ENCODE measurements at places on chromosomes 1 and 21. TPM values are rescaled to one million over a fixed set of nuclear protein-coding genes. Genes with fewer than 3 reads are reported as not detected.
A peak's percentile ranks its signal among the peaks of the same experiment; 100 is the strongest.

- DNase-seq: no peak
Observed at GRCh38 chr1:192654591-192655251, 18.8 kb downstream of the RGS13 start.

The ASTN1 gene
- 0.32 TPM for total RNA-seq

The MCOLN2 gene
- total RNA-seq: 0.29 TPM

DNA sequence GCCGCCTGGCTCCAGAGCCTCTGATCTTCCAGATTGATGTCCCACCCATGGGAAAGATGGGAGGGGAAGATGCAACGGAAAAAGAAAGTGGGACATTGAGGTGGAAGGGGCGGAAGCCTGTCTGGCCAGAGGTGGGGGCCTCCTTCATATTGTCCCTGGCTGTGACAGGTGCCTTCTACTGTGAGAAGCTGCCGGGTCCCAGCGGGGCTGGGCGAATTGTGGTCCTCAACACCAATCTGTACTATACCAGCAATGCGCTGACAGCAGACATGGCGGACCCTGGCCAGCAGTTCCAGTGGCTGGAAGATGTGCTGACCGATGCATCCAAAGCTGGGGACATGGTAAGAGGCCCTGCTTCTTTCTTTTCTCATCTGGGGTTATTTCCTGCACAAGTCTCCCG lies 5.6 kb upstream of the XKR8 start:
- DNase-seq: no peak

The PTTG1IP gene
- 161 TPM for total RNA-seq

The ATP1A4 gene
- 0.39 TPM for total RNA-seq

DNA sequence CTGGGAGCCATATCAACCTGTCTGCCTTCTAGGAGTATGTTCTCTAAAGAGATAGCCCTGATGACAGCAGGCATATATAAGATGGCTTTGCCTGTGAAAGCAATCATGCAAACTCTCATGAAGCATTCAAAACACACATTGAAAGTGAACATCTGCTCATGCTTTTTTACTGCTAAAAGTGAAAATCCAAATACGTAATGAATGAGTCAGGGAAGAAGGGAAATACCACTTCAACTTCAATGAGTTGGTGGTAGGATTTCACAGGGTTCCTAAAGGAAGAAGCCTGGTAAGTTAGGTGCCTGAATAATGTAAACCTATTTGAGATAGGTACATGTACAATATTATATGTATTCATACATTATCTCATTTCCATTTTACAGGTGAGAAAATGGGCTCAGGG lies 50.5 kb upstream of the SLFNL1 start:
- no peak for DNase-seq

The CATSPERE gene
- total RNA-seq: 0.74 TPM

The GNPAT gene
- 32.9 TPM for total RNA-seq

DNA sequence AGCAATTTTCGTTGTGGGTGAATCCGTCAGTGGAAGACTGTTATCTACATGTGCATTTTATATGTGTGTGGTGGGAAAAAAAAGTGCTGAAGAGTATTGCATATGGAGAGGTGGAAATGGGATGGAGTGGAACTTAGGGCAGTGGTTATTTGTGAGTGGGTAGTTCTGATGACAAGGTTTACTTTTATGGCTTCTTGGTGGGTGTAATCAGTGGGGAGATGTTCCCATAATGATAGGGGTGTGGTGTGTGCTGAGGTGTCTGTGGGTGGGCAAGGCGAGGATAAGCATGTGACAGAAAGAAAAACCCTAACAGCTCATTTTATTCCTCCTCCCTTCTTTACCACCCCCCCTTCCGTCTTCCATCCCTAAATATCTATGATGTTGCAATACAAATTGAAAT lies 288.1 kb downstream of the NUF2 start:
- no peak for DNase-seq

The LRRC53 gene
- not detected for total RNA-seq

GRCh38 chr1:190906206-190906725 lies 428.6 kb upstream of the BRINP3 start:
- no peak for DNase-seq

The ZZZ3 gene
- total RNA-seq: 35.1 TPM

The AQP10 gene
- not detected for total RNA-seq

DNA sequence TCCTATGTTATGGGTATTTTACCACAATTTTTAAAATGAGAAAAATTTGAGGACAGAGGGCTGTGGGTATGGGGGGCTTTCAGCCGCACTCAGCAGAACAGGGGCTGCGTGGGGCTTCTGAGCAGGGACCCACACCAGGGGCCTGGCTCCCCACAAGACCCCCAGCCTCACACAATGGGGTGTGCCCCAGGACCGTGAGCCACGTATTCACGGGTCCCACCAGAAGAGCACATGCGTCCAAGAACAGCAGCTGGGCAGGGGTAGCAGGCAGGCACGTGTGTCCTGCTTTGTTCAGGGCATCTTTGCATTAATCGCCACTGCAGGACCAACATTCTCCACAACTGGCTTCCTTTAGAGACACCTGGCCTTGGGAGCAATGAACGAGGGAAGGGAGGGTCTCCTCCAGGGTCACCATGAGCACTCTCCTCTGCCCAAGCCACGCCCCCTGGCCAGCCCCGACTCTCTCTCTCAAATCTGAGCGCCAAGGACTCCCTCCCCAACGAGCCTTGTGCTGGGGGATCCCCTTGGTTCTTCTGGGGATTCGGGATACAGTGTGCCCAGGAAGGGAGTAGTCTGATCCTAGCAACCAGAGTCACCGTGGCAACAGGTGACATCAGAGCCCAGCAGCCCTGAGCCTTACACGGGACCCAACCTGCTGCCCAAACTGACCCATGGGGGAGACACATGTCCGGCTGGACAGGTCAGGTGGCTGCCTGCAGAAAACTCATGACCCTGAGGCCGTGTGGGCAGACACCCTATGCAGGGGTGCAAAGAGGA lies 7.4 kb upstream of the ARF1 start:
- DNase-seq: peak; percentile 82

DNA sequence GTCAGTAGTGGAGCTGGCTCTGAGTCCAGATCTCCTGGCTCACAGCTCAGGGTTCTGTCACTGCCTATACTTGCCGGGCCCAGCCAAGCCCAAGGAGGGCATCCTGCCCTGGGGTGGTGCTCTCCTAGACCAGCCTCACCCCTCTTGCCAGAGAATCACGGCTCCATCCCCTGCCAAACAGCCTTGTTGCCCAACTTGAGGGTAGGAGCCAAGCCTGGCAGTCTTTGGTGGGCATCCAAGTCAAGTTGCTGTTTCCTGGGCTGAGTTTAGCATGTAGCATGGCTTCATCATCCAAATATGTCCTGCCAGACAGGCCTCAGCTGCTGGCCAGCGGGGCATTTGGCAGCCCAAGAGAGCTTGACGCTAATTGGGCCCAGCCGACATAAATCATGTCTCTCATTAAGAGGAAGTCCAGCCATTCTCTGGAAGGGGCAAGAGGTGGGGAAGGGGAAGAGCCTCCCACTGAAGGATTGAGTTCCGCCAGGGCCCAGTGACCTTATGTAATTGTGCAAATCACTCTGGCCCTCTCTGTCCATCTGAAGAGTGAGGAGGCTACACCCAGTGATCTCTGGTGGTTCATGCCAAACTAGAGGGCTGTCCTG lies 22.6 kb upstream of the TRABD2B start:
- DNase-seq: peak; percentile 87

The EXOSC10 gene
- total RNA-seq: 46.8 TPM

The PPIAL4G gene
- total RNA-seq: not detected

DNA sequence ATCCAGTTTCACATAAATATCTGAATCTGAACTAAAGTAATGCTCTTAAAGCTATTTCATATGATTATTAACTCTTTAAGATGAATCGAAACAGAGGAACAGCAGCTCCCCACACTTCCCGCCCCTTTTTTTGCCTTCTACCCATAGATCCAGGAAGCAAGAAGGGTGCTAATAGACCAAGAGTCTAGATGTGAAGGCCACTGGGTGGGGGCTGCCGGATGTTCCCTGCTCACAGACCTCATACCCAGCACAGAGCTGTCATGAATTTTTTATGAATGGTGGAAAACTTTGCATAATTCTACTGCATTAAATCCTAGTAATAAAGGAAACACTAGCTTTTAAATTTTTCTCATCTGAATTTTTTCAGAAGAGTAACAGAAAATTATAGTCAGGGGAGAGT lies 283.9 kb upstream of the SGIP1 start:
- no peak for DNase-seq

The NBPF3 gene
- total RNA-seq: 11.2 TPM

DNA sequence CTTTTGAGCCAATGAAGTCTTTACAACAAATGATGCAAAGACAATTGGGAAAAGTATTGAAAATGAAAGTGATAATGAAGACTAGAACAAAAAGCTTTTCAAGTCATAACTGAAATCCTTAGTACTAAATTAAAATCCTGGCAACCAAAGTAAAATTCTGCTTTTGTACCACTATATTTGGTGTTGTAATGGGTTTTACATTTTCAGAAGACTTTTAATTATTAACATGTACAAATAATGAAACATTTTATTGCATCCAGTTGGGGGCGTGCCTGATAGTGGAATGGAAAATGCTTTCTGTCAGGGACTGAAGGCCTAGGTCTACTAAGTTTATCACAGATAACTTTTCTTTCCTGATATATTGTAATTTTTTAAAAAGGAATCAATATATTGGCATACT lies 89.4 kb downstream of the SDCCAG8 start:
- DNase-seq: no peak

- DNase-seq: no peak
Observed at GRCh38 chr1:184465489-184466146, 78.8 kb downstream of the C1orf21 start.

The GBP4 gene
- 9.7 TPM for total RNA-seq

GRCh38 chr1:54401799-54402198 lies 4.4 kb downstream of the SSBP3 start:
- no peak for DNase-seq

DNA sequence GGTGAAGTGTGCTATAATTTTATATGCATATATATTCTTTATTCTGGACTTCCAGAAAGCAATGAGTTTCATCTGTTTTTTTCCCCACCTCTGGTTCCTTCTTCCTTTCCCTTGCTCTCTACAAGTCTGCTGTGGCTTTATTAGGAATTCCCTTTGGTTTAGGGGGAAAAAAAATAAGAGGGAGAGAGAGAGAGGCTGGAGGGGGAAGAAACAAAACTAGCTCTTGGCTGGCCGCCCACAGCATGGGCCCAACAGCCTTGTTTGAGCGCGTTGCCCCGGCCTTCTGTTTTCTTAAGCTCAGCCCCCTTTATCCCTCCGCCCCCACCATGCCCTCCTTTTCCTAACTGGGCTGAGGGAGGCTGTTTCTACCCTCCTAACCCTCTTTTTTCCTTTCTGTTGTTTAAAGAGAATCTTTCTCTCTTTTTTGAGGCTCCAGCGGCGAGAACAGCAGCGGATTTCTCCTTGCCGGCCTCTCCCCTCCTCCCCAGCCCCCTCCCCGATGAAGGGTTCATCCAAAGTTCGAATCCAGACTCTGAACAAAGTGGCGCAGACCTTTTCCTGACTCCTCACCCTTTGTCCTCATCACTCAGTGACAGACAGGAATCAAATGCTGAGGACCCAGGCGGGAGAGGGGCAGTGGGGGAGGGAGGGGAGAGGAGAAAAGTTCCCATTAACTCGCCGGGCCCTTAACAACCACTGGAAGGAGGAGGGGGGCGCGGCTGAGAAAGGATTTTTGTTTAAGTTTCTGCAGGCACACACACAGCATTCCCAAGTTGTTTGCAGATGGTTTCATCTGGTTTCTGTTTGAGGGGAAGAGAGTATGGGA lies 29.7 kb downstream of the PBX1 start:
- no peak for DNase-seq

The TAF13 gene
- 71.2 TPM for total RNA-seq

- no peak for DNase-seq
Observed at GRCh38 chr1:160451119-160451858, 50.9 kb downstream of the VANGL2 start.

Measured in mesenteric fat pad (tissue), 1 donor.